ENCODE measurements at places on chromosomes 6 and 20.

DNA sequence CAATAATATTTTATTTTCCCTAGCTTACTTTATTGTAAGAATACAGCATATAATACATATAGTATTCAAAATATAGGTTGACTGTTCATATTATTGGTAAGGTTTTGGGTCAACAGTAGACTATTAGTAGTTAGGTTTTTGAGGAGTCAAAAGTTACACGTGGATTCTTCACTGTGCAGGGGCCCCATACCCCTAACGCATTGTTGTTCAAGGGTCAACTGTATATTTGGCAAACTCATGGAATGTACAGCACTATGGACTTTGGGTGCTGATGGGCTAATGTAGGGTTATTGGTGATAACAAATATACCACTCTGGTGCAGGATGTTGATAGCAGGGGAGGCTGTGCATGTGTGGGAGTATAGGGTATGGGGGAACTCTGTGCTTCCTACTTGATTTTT, 397.2 kb downstream of the BCKDHB start:
- DNase-seq = no peak
- H3K27me3 ChIP-seq = no peaks in the 10 kb centered on the region
- H3K4me3 ChIP-seq = no peak overlapping the region
- no peaks in the 10 kb centered on the region for H3K36me3 ChIP-seq
- H3K4me1 ChIP-seq = no peaks in the 10 kb centered on the region

DNA sequence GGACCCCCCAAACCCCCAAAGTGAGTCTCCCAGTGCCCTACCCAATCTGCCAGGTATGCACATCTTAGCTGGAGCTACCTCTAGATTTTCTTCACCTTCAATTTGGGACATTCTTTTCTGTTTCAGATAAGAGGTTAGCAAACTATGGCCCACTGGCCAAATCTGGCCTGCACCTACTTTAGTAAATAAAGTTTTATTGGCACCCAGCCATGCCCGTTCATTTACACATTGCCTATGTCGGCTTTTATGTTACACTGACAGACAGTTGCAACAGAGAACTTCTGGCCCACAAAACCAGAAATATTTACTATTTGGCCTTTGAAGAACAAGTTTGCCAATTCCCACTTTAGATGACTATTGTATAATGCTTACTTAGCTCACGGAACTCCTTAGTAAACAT, 55.9 kb upstream of the STX16 start:
- peaks cover 99% of the 10 kb centered on the region for H3K27me3 ChIP-seq
- H3K27ac ChIP-seq = no peak overlapping the region
- no peak for DNase-seq
- no peaks in the 10 kb centered on the region for H3K4me1 ChIP-seq
- no peak overlapping the region for H3K4me3 ChIP-seq

DNA sequence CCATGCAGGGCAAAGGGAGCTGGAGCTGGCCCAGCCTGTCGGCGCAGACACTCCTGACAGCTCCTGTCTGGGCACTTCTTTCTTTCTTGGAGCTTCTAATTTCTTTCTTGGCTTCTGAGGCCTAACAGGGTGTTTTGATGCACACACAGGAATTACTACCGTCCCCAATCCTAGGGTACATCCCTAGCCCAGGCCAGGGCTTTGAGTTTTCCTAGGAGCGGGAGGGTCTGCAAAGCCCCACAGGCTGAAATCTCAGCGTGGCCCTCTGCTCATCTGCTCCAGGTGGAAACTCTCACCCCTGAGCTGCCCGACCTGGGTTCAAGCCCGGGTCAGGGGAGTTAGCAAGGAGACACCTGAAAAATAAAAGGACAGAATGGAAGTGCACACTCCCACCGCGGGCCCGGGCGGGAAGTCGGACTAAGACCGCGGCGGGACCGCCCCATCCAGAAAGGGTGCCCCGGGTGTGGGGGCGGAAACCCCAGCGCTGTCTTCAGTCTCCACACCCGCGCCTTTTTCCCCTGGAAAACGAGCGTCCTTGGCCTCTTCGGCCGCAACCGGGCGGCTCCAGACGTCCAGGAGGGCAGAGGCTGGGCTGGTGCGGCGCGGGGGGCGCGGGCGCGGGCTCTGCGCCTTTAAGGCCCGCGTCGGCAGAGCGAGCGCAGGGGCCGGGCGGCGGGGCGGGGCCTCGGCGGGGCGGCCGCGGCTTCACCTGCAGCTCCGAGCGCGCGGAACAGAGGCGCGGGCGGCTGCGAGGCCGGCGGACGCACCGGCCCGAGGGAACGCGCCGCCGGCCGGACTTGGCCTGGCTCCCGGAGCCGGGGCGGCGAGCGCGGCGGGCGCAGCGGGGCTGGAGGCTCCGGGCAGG, at the start of gene CDH4:
CDH4 (plus strand) TSS at position 733 of the 865 bp plus-strand sequence.
- H3K36me3 ChIP-seq = no peaks in the 10 kb centered on the region
- no peak within 1 kb of the TSS for H3K4me3 ChIP-seq
- H3K4me1 ChIP-seq = no peaks in the 10 kb centered on the region

- H3K27ac ChIP-seq = no peak overlapping the region
- H3K36me3 ChIP-seq = no peaks in the 10 kb centered on the region
- H3K4me1 ChIP-seq = no peaks in the 10 kb centered on the region
- H3K4me3 ChIP-seq = no peak overlapping the region
These were observed 45.5 kb downstream of the NDRG3 start for GRCh38 chr20:36700438-36700837.

DNA sequence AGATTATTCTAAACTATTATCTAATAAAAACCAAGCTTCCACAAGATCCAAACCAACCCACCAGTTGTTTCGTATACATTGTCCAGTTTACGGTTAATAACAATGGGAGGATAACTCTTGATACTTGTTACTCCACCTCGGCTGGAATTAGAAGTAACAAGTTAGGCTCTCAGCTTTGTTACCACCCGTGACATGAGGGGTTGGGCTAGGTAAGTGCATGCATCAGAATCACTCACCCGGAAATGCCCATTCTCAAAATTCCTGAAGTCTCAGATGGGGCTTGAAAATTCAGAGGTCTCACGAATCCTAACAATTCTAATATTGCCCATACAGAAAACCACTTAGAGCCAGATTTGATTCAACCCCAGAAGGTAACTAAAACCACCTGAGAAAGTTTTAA, 27.0 kb upstream of the SERPINB1 start:
- DNase-seq = no peak
- no peak overlapping the region for H3K27ac ChIP-seq
- no peaks in the 10 kb centered on the region for H3K27me3 ChIP-seq
- H3K4me1 ChIP-seq = peaks cover 2% of the 10 kb centered on the region

- H3K27ac ChIP-seq = peak overlapping the region; percentile 59
- peak overlapping the region; percentile 18 for H3K4me3 ChIP-seq
- no peaks in the 10 kb centered on the region for H3K36me3 ChIP-seq
- H3K27me3 ChIP-seq = no peaks in the 10 kb centered on the region
- H3K4me1 ChIP-seq = peaks cover 64% of the 10 kb centered on the region
These were observed 4.2 kb downstream of the DUSP22 start for GRCh38 chr6:296151-297122.

DNA sequence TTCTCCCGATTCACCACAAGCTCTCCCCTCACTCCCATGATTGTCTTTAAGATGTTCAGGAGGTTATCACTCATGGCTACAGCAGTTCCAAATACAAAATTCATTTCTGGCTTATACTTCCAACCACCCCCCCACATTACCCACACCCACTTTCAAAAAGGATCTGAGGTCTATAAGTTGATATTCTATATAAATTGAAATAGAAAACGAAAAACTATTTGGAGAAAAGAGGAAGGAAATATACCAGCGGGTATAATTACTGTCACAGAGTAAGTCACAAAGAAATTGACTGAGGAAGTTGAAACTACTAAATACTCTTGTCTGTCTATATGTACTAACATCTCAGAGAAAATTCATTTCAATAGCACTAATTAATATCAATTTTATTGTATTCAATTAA, 112.7 kb upstream of the TNFAIP3 start:
- peak overlapping the region; percentile 62 for H3K27ac ChIP-seq
- H3K4me3 ChIP-seq = no peak overlapping the region
- H3K36me3 ChIP-seq = no peaks in the 10 kb centered on the region
- DNase-seq = peak; percentile 19
- H3K27me3 ChIP-seq = no peaks in the 10 kb centered on the region

DNA sequence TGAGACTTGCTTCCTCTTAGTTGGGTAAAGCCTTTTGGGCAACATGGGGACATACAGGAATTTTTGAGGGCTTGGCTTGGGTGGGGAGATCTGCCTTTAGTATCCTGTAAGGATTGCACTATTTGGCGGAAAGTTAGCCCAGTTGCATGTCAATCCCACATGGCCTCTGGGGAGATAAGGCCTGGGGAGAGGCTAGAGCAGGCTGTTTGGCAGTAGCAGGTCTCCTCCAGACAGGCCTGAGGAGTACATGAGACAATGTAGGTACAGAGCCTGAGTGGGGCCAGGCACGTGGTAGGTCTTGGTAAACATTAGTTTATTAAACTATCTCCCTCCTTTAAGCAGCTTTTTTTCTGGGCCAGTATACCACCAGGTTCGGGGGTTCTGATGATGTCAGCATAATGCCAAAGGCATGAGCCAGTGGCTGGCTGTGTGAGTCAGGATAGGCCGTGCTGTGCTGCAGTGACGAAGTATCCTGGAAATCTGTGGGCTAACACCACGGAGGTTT, 147.9 kb downstream of the VEGFA start:
- H3K27ac ChIP-seq = no peak overlapping the region
- DNase-seq = no peak
- H3K4me3 ChIP-seq = no peak overlapping the region
- H3K27me3 ChIP-seq = no peaks in the 10 kb centered on the region
- H3K4me1 ChIP-seq = no peaks in the 10 kb centered on the region

DNA sequence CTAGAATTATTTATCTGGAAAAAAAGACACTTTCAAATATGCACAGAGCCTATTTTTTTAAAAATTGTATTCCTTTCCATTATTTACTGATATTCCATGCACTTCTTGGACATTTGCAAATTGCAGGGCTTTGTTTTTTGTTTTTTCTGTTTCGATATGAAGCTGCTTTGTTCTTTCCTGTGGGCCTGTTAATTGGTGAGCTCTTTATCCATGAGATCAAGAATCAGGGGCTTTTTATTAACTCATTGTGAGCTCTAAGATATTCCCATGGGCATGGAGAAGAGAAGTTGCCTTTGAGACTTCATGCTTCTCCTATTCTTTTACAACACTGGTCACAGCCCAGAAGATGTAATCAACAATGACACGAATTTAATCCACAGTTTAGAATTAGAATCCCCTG, 145.1 kb downstream of the SAMD5 start:
- no peaks in the 10 kb centered on the region for H3K4me1 ChIP-seq
- no peak overlapping the region for H3K4me3 ChIP-seq
- H3K27ac ChIP-seq = no peak overlapping the region
- H3K36me3 ChIP-seq = no peaks in the 10 kb centered on the region

Data from MM.1S (cell line).